NCI-H1417 (cell line): ENCODE measurements at places on chromosomes 5 and 9.

DNA sequence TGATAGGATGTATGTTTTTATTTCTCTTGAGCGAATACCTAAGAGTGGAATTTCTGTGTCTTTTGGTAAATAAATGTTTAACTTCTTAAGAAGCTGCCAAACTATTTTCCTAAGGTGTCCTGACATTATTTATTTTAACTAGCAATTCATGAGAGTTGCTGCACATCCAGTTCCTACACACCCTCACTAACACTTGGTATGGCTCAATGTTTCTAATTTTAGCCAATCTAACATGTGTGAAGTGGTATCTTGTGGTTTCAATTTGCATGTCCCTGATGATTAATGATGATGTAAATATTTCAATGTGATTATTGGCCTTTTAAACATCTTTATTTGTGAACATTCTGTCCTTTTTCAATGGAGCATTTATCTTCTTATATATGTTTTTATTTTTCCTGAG is 2095.5 kb upstream of the C9orf72 start:
- no peak for DNase-seq

DNA sequence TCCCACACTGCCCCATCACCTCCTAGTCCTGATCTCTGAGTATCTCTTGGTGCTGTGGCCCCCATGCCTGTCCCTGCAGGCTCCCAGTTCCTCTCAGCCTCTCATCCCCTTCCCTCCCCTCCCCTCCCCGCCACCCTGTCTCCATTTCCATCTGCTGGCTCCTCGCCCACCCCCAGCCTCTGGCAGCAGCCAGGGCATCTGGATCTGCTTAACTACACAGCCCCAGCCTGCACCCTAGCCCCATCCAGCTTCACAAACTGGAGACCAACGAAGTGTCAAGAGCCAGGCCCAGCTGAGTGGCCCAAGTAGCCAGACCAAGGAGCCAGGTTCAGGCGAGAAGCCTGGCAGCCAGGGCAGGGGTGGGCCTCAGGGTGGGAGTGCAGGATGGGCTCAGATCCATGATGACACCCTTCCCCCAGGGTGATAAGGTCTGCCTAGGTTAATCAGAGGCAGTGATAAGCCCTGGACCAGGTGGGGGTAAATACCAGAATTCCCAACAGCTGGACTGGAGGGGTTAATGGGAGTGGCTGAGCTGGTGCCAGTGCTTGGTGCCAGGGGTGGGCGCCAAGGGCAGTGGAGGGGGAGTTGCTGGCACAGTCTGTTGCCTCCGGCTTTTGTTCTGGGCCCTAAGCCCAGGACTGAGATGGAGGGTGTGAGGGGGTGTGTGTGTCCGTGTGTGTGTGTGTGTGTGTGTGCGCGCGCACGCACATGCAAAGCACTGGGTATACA is 2.5 kb downstream of the IL11RA start:
- no peak for DNase-seq

- no peak for DNase-seq
Observed at GRCh38 chr5:166063261-166063660, 2228.2 kb upstream of the WWC1 start.

GRCh38 chr9:37187713-37188439 is 67.5 kb downstream of the ZCCHC7 start:
- no peak for DNase-seq

- DNase-seq = no peak
Observed at GRCh38 chr5:134547999-134548658, 22.7 kb downstream of the JADE2 start.

DNA sequence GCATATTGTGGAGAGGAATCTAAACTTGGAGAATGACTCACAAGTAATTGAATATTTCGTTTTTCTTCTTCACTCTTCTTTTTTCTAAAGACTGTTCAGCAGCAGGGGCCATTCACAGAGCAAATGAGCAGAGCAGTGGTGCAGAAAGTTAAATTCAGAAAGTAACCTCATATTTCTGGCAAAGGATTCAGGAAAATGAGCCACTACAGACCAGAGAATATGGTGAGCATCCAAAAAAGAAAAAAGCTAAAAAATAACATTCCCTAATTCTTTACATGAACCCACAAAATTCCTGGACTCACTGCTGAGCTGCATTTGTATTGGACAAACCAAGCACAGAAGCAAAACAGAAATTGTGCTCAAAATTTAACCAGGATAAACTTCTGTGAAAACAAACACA is 1486.8 kb upstream of the C9orf72 start:
- no peak for DNase-seq

DNA sequence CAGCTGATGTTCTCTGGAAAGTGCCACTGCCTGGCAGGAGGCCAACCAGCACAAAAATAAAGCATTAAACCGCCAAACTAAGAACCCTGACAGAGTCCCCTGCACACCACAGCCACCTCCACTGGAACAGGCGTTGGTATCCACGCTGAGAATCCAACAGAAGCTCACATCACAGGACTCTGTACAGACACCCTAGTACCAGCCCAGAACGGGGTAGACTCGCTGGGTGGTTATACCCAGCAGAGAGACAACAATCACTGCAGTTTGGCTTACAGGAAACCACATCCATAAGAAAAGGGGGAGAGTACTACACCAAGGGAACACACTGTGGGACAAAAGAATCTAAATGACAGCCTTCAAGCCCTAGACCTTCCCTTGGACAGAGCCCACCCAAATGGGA is 15.0 kb upstream of the POU5F2 start:
- no peak for DNase-seq

DNA sequence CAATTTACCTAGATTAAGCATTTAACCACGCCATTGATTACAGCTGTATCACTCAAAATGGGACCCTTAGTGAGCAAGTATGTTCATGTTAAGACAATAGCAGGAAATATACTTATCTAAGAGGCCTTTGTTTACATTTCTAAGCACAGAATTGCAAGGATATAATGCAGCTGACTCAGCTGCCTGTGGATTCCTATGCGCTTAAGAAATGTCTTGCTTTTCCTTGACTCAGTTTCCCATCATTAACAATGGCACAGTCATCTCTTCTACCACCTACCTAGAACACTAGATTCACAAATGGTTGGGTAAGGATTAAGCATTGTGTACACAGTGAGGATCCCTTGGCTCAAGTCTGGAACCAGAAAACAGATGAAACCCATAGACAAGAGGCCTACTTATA is 163.8 kb downstream of the TSSK1B start:
- DNase-seq = no peak

DNA sequence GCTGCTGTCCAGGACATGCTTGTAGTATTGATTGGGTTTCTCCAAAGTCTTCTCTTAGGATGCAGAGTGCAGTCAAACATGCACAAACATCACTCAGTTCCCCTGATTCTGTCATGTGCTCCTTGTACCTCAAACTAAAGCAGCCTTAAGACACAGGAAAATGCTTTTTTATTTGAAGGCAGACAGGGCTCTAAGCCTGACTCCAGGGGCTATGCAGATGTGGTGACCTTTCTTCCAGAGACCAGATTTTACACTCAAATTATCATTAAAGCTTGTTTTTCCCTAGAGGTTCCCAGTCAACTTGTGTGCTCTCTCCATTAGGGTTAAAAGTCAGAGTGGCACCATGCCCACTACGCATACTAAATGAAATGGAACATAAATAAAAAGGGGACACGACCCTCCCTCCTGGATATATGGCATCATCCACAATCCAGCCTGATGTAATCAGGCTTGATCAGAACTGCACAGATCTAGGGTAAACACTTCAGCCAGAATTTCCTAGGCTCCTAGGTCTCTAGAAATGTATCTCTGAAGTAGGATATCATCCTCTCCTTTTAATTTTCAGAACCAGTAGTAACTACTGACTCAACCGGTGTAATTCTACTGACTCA is 771.1 kb downstream of the NR2F1-AS1 start:
- DNase-seq = no peak

GRCh38 chr5:82356808-82357671 is 78.9 kb upstream of the RPS23 start:
- DNase-seq = no peak

- peak; percentile 11 for DNase-seq
Observed at GRCh38 chr9:764105-764524, 77.4 kb upstream of the DMRT1 start.

DNA sequence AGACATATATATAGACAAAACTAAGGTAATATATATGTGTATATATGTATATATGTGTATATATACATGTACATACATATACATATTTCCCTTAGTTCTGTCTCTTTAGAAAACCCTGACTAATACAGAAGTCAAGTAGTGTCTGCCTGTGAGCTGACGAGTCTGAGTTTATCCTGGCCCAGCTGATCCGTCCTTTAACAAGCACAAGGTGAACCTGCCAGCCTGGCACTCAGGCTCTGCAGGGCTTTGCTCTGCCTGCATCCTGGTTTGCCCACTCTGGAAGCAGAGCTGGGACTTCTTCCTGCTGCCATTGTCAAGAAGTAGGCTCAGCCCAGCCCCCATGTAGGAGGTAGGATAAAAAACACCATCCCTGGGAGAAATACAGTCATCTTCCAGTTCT is 388.0 kb downstream of the ICE1 start:
- no peak for DNase-seq

GRCh38 chr9:19513671-19514275 is 105.0 kb downstream of the ACER2 start:
- DNase-seq = no peak

GRCh38 chr5:83947763-83948162 is 227.1 kb upstream of the HAPLN1 start:
- no peak for DNase-seq

DNA sequence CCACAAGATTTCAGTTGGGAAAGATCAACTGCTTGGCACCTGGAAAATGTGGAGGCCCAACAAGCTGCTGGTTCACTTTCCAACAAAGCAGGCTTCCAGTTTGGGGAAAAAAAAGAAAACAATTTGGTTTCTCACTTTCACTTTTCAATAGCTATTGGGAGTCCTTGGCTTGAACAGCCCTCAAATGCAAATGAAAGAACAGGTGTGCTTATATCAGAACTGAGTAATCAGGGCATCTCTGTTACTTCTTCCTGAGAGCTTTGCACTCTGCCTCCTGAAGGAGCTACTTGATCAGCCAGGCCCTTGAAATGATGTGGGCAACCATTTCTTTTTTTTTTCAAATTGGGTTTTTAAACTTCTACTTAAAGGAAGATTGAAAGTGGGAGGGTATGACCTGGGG is 73.5 kb downstream of the MFAP3 start:
- peak; percentile 63 for DNase-seq

DNA sequence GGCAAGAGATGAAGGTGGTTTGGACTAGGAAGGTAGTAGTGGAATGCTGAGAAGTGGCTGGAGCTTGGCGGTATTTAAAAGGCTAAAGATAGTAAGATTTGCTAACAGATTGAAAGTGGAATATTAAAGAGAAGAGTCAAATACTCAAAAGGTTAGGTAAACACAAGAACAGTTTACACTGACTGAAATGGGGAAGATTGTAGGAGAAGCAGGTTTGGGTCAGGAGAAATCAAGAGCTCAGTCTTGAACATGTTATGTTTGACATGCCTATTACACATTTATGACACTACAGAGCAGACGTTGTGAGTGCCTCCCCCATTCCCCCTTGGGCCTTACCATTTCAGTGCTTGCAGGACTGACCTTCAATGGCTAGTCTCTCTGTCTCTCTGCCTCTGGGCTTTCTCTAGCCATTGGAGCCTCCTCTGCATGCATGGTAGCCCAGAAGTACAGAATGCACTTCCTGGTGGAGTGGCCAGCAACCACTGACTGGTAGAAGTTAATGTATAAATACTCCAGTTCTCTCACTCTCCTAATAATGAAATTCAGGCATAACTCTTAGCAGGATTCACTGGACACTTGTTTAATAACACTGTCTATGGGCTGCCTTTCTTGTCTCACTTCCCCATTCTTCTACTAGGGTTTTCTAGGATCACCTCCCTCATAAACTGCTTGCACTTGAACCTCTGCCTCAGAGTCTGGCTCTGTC is 56.8 kb downstream of the HMGCS1 start:
- no peak for DNase-seq

DNA sequence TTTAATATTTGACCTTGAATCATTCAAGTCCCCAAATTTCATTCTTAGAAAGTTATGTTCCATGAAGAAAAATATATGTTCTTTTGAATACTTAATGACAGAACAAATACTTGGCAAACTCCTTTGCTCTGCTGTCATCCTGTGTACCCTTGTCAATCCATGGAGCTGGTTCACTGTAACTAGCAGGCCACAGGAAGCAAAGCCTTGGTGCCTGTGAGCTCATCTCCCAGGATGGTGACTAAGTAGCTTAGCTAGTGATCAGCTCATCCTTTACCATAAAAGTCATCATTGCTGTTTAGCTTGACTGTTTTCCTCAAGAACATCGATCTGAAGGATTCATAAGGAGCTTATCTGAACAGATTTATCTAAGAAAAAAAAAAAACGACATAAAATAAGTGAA is 65.4 kb downstream of the WDR41 start:
- DNase-seq = no peak

- no peak for DNase-seq
Observed at GRCh38 chr9:93431539-93432105, 19.9 kb upstream of the FAM120A start.

DNA sequence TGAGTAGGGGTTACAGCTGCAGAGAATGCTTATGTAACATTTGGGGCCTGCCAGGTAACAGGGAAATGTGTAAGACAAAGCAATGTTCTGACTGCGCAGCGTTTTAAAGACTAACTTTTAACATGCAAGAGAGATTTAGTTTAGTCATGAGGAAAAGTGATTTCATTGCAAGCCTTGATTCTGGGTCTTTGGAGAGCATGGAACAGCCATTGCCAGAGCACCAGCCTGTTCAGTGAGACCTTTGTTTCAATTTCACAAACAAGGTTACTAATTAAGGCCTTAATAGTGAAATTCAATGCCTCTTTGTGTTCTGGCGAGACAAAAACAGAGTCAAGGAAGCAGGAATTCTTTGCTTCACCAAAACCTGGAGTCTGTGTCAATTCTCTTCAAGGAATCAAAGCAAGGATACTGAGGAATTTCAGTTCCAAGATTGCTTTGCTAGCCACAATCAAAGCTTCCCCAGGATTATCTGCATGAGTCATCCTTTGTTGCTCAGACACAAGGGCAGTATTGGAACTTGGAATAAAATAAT is 14.4 kb downstream of the CKMT2 start:
- DNase-seq = no peak
